ENCODE measurements at places on chromosomes 16 and 17. TPM values are rescaled to one million over a fixed set of nuclear protein-coding genes. Genes with fewer than 3 reads are reported as not detected.

SARM1 gene
- total RNA-seq, result 4.4 TPM

DHRS7C gene
- total RNA-seq, result not detected

CACNA1H gene
- not detected for total RNA-seq

TAC4 gene
- not detected for total RNA-seq

CCL7 gene
- 0.53 TPM for total RNA-seq

SHBG gene
- total RNA-seq, result not detected

MT4 gene
- not detected for total RNA-seq

B4GALNT2 gene
- not detected for total RNA-seq

CACNG5 gene
- not detected for total RNA-seq

CHP2 gene
- not detected for total RNA-seq

WSB1 gene
- 370 TPM for total RNA-seq

MYH3 gene
- under 0.01 TPM for total RNA-seq

PLA2G10 gene
- not detected for total RNA-seq

SOX9 gene
- 0.07 TPM for total RNA-seq

HOXB1 gene
- total RNA-seq, result not detected

CRHR1 gene
- total RNA-seq, result not detected

TMIGD1 gene
- total RNA-seq, result not detected

RAB40C gene
- 13.9 TPM for total RNA-seq

NT5C3B gene
- 54.5 TPM for total RNA-seq

FKBP10 gene
- 129 TPM for total RNA-seq

MMP28 gene
- total RNA-seq, result 4.0 TPM

TPSG1 gene
- total RNA-seq, result not detected

TMEM256 gene
- 49.5 TPM for total RNA-seq

NUPR1 gene
- 0.65 TPM for total RNA-seq

GNG13 gene
- not detected for total RNA-seq

ZNF469 gene
- 2.7 TPM for total RNA-seq

CNGB1 gene
- total RNA-seq, result 0.07 TPM

KRTAP4-3 gene
- total RNA-seq, result not detected

HSD17B2 gene
- 0.27 TPM for total RNA-seq

HIC1 gene
- 26.8 TPM for total RNA-seq

HYDIN gene
- not detected for total RNA-seq

WNT9B gene
- not detected for total RNA-seq

CCDC144A gene
- 8.9 TPM for total RNA-seq

TOB1 gene
- 8.0 TPM for total RNA-seq

VAT1L gene
- total RNA-seq, result 2.4 TPM

NPIPB9 gene
- total RNA-seq, result 15.3 TPM

FOXN1 gene
- not detected for total RNA-seq

GNGT2 gene
- 3.2 TPM for total RNA-seq

ABCA10 gene
- total RNA-seq, result 0.80 TPM

SLC6A4 gene
- total RNA-seq, result 0.13 TPM

TLCD1 gene
- 1.0 TPM for total RNA-seq

MFSD6L gene
- total RNA-seq, result not detected

KREMEN2 gene
- not detected for total RNA-seq

SOX15 gene
- total RNA-seq, result not detected

OTOP3 gene
- total RNA-seq, result not detected

TOM1L1 gene
- total RNA-seq, result 5.2 TPM

KRT222 gene
- total RNA-seq, result not detected

KRT32 gene
- total RNA-seq, result not detected

CSH2 gene
- total RNA-seq, result not detected

P2RX5 gene
- 1.7 TPM for total RNA-seq

C16orf92 gene
- not detected for total RNA-seq

PPP1R1B gene
- not detected for total RNA-seq

DNAH9 gene
- under 0.01 TPM for total RNA-seq

MYADML2 gene
- total RNA-seq, result not detected

Measured in thoracic aorta endothelial cell (primary cell).